Effector CD4-positive, alpha-beta T cell (primary cell): ENCODE measurements at places on chromosomes 3 and 15.

- DNase-seq: no peak
Observed at GRCh38 chr15:90002428-90002844, 1.3 kb downstream of the ZNF710 start.

DNA sequence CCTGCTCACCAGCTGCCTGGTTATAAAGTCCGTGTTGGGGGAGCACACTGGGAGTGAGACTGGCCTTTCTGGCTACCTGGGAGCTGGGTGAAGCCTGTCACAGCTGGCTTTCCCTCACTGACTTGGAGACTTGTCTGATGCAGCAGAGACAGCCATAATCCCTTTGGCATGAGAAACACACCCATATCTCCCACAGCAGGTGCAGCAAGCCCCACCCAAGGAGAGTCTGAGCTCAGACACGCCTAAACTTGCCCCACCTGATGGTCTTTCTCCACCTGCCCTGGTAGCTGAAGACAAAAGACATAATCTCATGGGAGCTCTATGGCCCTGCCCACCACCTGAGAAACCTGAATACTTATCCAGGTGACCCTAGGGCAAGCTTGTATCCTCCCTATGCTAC lies 54.8 kb downstream of the NMD3 start:
- DNase-seq: no peak

DNA sequence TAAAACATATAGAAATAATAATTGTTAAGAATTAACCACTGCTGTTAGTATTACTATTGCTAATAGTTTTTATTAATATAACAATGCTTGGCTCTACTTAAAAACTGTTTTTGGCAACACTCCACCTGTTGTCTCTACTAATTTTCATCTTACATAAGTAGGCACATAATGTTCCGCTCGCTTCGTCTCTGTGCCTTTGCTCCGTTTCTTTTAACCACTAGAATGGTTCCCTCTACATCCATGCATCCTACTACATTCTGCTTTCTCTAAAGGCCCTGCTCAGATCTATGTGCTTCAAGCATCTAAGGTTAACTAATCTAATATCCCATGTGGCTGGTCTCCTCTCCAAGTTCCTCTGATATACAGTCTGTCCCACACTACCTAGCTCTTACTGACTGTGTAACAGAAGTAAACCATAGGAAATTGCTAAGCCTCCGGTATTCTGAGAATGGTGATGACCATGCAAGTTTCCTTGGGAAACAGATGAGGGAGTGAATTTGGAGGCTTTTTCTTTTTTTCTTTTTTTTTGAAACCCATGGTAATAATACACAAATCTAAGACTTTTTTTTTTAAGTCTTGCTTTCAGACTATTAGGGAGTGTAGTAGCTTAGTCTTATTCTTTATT lies 138.3 kb downstream of the P3H2 start:
- DNase-seq: no peak

DNA sequence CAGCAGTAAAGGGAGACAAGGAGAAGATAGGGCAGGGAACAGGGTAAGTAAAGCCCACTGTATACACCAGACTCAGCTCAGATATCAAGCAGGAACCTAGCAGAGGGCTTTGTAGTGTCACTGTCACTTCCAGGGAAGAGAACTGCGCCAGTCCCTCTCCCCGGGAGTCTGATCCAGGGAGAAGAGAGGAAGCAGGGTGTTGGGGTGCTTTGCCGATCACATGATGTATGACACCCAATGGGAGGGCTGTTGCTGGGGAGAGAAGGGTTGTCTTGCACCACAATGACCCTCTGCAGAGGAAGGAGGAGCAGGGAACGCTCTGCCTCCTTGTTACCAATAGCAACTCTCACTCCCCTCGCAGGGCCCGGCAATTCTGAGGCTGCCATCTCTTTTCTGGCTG lies 147.2 kb upstream of the SLC2A2 start:
- DNase-seq: no peak

DNA sequence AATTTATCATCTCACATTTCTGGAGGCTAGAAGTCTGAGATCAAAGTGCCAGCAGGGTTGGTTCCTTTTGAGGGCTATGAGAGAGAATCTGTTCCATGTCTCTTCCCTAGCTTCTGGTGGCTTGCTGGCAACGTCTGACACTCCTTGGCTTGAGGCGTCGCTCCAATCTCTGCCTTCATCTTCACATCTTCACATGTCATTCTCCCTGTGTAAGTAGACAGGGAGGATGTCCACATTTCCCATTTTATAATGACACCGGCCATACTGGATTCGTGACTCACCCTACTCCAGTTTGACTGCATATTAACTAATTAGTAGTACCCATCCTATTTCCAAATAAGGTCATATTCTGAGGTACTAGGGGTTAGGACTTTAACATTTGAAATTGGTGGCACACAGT lies 17.5 kb upstream of the ARHGAP31 start:
- no peak for DNase-seq

DNA sequence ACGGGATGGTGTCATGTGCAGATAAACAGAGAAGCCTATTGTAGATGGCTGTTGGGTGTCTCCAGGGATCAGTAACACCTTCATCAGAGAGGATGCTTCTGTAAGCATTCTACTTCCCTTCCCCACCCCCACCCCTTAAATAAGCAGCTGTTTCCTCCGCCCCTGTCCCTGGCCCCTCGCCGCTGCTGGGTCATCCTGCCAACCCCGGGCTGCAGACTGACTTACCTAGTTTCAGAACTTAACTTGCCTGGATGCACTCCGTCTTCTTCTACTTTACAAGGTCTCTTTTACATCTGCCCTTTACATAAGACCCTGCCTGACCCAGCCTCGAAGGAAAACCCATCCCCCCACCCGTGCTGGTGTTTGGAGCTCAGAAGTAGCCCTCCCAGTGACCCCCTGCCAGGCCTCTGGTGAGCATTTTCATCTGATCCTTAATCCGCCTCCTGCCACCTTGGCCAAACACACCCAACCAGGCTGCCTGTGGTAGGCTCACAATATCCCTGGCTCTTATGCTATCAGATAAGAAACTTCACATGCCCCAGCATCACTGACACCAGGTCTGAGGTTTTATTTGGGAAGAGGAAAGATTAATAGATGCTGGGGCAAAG lies 103.0 kb upstream of the HES1 start:
- no peak for DNase-seq

DNA sequence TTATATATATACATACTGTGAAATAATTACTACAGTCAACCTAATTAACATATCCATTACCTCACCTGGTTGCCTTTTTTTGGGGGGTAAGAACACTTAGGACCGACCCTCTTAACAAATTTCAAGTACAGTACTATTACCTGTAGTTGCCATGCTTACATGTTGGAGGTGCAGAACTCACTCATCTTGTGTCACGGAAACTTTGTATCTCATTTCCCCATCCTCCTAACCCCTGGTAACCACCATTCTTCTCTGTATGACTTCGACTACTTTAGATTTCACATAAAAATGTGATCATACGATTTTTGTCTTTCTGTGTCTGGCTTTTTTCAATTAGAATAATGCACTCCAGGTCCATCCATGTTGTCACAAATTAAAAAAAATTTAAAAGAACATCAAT lies 55.5 kb upstream of the MELTF start:
- DNase-seq: no peak
